ENCODE measurements at places on chromosomes 6 and 20. TPM values are rescaled to one million over a fixed set of nuclear protein-coding genes. Genes with fewer than 3 reads are reported as not detected.

DNA sequence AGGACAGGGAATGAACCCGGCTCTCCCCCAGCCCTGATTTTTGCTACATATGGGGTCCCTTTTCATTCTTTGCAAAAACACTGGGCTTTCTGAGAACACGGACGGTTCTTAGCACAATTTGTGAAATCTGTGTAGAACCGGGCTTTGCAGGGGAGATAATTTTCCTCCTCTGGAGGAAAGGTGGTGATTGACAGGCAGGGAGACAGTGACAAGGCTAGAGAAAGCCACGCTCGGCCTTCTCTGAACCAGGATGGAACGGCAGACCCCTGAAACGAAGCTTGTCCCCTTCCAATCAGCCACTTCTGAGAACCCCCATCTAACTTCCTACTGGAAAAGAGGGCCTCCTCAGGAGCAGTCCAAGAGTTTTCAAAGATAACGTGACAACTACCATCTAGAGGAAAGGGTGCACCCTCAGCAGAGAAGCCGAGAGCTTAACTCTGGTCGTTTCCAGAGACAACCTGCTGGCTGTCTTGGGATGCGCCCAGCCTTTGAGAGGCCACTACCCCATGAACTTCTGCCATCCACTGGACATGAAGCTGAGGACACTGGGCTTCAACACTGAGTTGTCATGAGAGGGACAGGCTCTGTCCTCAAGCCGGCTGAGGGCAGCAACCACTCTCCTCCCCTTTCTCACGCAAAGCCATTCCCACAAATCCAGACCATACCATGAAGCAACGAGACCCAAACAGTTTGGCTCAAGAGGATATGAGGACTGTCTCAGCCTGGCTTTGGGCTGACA lies 28.8 kb upstream of the ZBP1 start:
- H3K4me1 ChIP-seq: no peaks in the 10 kb centered on the region
- DNase-seq: no peak
- no peaks in the 10 kb centered on the region for H3K36me3 ChIP-seq
- H3K27ac ChIP-seq: no peak overlapping the region
- H3K4me3 ChIP-seq: no peak overlapping the region

GRCh38 chr20:63509088-63509564 lies 10.2 kb upstream of the EEF1A2 start:
- H3K4me1 ChIP-seq: no peaks in the 10 kb centered on the region
- H3K36me3 ChIP-seq: no peaks in the 10 kb centered on the region
- DNase-seq: no peak

DNA sequence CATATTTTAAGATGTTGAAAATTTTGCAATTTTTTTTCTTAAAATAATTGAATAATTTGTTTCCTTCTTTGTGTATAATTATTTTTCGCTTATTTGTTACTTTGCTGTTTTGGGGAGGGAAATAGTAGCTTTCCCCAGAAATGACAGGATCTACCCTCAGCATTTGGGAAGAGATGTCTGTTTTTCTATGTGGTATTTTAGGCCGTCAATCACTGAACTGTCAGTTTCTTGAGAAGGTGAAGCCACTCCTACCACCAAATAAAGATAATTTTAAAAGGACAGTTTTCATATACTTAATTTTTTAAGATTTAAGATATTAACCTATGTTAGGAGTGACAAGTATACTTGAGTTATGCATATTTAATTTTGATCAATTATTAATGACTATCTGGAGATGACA lies 31.5 kb downstream of the TSBP1 start:
- H3K36me3 ChIP-seq: no peaks in the 10 kb centered on the region
- no peak overlapping the region for H3K4me3 ChIP-seq
- peaks cover 3% of the 10 kb centered on the region for H3K4me1 ChIP-seq

DNA sequence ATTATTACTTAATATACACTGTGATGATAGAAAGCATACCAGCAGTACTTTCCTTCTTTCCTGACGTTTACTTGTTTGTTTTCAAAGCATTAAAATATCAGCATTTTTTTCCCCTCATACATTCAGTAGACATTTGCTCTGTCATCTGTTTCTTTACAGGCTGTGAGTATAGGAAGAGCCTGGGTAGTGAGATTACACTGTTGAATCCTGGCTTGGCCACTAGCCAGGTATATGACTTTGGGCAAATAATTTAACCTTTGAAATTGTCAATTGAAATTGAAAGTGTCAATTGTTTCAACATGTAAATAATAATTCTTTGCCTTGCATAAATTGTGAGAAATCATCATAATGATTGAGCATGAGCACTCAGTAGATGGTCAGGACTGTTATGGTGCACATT lies 336.2 kb downstream of the CDKAL1 start:
- H3K27me3 ChIP-seq: no peaks in the 10 kb centered on the region
- H3K36me3 ChIP-seq: no peaks in the 10 kb centered on the region
- no peaks in the 10 kb centered on the region for H3K4me1 ChIP-seq
- no peak overlapping the region for H3K4me3 ChIP-seq
- no peak overlapping the region for H3K27ac ChIP-seq

The DACT2 gene
- not detected for total RNA-seq

The OR2B6 gene
- not detected for total RNA-seq

DNA sequence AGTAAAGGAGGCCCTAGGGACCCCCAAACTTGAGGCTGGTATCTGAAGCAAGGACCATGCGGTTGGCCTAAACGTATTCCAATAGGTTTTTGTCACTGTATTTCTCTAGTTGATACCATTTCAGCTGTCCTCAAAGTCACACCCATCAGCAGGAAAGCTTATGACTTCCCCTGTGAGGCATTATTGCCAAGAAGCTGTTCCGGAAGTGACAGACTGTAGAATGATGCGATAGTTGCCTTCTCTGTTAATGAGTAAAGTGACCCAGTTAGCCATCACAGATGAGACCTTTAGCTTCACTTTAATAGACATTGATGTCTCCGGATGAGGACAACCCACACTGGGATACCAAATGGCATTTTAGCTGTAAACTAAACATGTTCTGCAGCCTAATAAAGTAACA lies 147.9 kb downstream of the RNGTT start:
- no peak overlapping the region for H3K4me3 ChIP-seq
- no peaks in the 10 kb centered on the region for H3K4me1 ChIP-seq
- DNase-seq: no peak
- H3K27ac ChIP-seq: no peak overlapping the region
- no peaks in the 10 kb centered on the region for H3K36me3 ChIP-seq

DNA sequence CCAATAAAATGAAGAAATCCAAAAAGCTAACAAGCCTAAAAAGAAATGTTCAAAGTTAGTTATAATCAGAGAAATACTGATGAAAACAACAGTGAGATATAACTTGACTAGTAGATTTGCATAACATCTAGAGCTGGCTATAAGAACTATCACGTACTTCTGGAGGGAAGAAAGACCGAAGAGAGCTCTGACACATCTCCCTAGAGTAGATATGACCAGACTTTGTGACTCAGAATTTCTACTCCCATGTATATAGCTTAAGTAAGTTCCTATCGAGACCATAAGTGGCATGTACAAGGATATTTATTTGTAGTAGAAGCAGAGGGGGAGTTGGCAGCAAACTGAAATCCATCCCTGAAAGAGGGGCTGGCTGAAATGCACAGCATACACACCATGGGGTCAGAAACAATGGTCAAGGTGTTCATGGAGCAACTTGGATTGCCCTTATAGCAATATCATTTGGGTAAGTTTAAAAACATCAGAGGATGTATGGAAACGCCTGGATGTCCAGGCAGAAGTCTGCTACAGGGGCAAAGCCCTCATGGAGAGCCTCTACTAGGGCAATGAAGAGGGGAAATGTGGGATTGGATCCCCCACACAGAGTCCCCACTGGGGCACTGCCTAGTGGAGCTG lies 25.6 kb upstream of the IL17A start:
- no peak for DNase-seq
- no peak overlapping the region for H3K27ac ChIP-seq
- H3K27me3 ChIP-seq: no peaks in the 10 kb centered on the region
- peaks cover 5% of the 10 kb centered on the region for H3K4me1 ChIP-seq
- no peaks in the 10 kb centered on the region for H3K36me3 ChIP-seq

The PRICKLE4 gene
- total RNA-seq: not detected

The SLC29A1 gene
- 3.4 TPM for total RNA-seq

DNA sequence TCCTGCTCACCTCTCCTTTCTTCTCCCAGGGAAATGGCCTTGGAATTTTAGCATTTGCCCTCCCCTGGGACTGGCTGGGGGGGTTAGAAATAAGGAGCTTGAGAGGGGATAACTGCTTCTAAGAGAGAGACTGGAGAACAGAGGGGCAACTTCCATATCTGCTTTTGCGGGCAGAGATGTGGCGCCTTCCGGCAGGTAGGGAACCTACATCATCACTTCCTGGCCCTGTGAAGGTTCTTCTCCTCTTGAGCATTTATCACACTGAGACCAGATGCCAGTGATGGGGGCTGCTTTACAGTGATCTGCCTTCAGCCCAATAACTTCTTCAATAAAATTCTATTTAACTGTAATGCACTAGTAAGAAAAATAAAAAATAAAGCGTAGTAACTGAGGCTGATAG lies 48.1 kb downstream of the TBC1D7 start:
- H3K4me1 ChIP-seq: peaks cover 4% of the 10 kb centered on the region
- no peaks in the 10 kb centered on the region for H3K27me3 ChIP-seq
- no peak overlapping the region for H3K27ac ChIP-seq
- H3K36me3 ChIP-seq: no peaks in the 10 kb centered on the region
